ENCODE measurements at places on chromosomes 16 and 17.

- no peak for DNase-seq
Observed at GRCh38 chr17:36485805-36486203, 677 bp upstream of the ZNHIT3 start.

- DNase-seq: no peak
Observed at GRCh38 chr16:69688589-69688988, 37.8 kb downstream of the NQO1 start.

DNA sequence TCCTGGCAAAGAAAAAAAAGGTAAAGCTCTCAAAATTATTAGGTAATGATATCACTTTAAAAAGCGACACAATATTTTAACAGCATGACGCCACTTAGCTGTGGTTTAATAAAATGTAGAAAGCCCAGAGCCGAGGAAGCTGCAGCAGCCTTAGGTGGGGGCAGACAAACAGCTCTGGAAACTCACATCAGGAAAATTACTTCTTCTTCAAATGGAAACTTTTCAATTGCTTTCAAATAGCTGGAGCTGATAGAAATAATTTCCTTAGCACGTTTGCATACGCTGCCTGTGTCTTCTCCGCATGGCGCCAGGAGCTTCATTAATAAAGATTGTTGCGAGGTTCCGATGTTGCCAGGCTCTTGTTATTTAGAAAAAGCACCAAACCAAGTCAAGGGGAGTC lies 835.3 kb upstream of the EEF2KMT start:
- no peak for DNase-seq

- no peak for DNase-seq
Observed at GRCh38 chr17:80604670-80605010, 60.0 kb downstream of the RPTOR start.

- DNase-seq: no peak
Observed at GRCh38 chr16:8087597-8088289, 502.6 kb downstream of the TMEM114 start.

GRCh38 chr17:36921095-36921851 lies 16.0 kb upstream of the LHX1 start:
- DNase-seq: no peak

GRCh38 chr16:84286578-84287240 lies 8.0 kb upstream of the WFDC1 start:
- no peak for DNase-seq

GRCh38 chr17:9002227-9002605 lies 19.1 kb upstream of the NTN1 start:
- no peak for DNase-seq

GRCh38 chr16:12193692-12194091 lies 217.2 kb downstream of the SNX29 start:
- no peak for DNase-seq

DNA sequence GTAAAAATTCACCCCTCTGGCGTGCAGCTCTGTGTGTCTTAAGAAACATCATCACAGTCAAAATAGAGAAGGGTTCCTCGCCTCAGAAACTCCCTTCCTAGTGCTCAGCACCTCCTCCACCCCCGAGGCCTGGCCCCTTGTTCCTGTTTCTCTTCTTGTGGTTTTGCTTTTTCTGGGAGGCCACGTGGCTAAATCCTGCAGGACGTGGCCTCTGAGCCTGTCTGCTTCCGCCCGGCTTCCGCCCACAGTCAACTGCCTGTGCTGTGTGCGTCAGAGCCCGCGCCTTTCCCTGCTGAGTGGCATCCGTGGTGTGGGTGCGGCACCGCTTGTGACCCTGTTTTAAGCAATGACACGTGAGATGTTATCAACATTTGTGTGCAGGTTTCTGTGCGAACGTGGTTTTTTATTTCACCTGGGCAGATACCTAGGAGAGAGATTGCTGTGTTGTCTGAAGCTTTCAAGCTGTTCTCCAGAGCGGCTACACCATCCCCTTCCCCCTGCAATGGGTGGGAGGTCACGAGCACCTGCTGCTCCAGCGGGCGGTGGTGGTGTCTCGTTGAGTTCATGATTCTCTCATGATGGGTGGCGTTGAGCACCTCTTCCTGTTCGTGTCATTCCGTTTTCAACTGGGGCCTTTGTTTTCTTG lies 21.7 kb downstream of the ACSF3 start:
- no peak for DNase-seq

GRCh38 chr16:3767333-3767986 lies 50.1 kb upstream of the TRAP1 start:
- no peak for DNase-seq

GRCh38 chr17:72826602-72827001 lies 265.9 kb downstream of the SLC39A11 start:
- DNase-seq: no peak

- DNase-seq: no peak
Observed at GRCh38 chr16:71353736-71354135, 4.8 kb upstream of the CALB2 start.

GRCh38 chr16:85602402-85603202 lies 10.5 kb upstream of the GSE1 start:
- no peak for DNase-seq

GRCh38 chr16:73179705-73180331 lies 131.9 kb upstream of the ZFHX3 start:
- DNase-seq: no peak
